ENCODE measurements at places on chromosomes 12 and 14. TPM values are rescaled to one million over a fixed set of nuclear protein-coding genes. Genes with fewer than 3 reads are reported as not detected.
A peak's percentile ranks its signal among the peaks of the same experiment; 100 is the strongest.

Gene CFAP54
- polyA plus RNA-seq, result 2.5 TPM

Gene TCL1B
- not detected for polyA plus RNA-seq

GRCh38 chr14:65211341-65211987, 109.1 kb upstream of the MAX start:
- no peak for DNase-seq

- no peak for DNase-seq
Measured at GRCh38 chr14:75484711-75485429, 37.4 kb upstream of the BATF start.

DNA sequence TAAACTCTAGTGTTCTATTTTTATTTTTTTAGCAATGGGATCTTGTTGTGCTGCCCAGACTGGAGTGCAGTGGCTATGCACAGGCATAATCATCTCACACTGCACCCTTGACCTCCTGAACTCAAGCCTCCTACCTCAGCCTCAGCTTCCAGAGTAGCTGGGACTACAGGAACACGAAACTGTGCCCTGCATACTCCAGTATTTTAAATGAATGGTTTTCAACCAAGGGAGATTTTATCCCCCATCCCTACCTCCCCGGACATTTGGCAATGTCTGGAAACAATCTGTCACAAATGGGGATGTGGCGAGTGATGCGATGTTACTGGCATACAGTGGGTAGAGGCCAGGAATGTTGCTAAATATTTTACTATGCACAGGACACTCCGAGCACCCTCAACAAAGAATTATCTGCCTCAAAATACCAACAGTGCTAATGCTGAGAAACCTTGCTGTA, 2.1 kb downstream of the CBX5 start:
- DNase-seq, result no peak

GRCh38 chr12:131352296-131352900, 358.5 kb upstream of the SFSWAP start:
- DNase-seq, result no peak

Gene KRT79
- not detected for polyA plus RNA-seq

Gene NELL2
- 33.8 TPM for polyA plus RNA-seq

Gene SLCO1A2
- 0.27 TPM for polyA plus RNA-seq

DNA sequence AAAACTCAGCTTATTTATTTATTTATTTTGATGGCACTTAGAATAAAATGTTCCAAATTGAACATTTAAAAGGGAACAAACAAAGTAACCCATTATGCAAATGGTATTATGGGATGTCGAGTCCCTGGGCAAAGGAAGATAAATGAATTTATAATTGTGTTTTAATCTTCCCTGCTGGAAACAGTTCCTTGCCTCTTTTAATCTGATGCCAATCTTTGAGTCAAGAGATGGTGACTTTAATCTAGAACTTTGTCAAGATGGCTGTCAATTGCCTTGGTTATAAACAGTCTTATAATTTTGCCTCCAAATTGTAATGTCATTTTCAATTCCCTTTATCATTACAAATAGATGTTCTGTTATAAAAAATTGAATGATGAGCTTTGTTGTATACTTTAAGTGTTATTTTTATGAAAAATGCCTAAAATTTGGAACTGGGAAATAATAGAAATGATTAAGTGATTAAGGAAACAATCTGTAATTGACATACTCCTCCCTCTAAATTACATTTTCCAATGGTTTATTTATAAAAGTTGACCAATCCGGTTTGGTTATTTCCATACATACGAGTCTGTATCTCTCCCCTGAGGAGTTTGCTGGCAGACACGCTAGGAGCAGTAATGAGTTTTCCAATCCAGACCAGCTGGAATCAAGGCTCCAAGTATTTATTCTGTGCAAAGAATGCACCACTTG, 134.9 kb upstream of the FRMD6 start:
- DNase-seq, result peak; percentile 87

GRCh38 chr14:80428671-80429070, 217.4 kb upstream of the DIO2 start:
- DNase-seq, result no peak

DNA sequence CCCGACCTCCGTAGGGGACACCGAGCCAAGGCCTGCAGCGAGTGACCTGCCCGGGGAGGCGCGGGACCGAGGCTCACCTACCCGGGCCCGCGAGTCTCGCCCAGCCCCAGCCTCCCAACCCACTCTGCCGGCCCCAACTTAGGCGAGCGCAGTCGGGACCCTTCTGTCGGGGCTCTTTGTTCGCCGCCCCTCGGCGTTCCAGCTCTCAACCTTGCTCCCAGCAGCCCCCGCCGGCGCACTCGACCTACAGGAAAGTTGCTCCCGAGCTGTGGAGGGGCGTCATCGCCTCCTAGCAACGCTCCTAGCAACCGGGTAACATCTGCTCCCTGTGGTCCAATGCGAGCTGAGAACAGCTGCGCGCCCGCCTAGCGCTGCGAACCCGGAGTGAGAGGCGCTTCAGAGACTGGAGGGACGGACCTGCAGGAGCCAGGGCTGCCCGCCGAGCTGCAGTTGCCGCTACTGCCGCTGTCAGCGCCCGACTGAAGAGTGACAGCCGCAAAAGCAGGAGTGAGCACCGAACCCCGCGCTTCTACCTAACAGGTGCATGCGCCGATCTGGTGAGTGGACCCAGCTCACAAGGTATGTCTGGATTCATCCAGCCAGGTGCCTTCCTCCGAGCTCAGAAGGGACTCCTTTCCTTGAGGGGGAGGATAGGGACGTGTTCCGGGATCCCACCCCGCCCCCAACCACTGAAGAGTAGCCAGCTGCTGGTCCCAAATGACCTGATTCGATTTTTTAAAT, 355.0 kb downstream of the SNAPC1 start:
- DNase-seq, result peak; percentile 86

Gene KRT4
- 1.3 TPM for polyA plus RNA-seq

Gene ESR2
- 2.1 TPM for polyA plus RNA-seq

Gene IFT43
- polyA plus RNA-seq, result 38.0 TPM

DNA sequence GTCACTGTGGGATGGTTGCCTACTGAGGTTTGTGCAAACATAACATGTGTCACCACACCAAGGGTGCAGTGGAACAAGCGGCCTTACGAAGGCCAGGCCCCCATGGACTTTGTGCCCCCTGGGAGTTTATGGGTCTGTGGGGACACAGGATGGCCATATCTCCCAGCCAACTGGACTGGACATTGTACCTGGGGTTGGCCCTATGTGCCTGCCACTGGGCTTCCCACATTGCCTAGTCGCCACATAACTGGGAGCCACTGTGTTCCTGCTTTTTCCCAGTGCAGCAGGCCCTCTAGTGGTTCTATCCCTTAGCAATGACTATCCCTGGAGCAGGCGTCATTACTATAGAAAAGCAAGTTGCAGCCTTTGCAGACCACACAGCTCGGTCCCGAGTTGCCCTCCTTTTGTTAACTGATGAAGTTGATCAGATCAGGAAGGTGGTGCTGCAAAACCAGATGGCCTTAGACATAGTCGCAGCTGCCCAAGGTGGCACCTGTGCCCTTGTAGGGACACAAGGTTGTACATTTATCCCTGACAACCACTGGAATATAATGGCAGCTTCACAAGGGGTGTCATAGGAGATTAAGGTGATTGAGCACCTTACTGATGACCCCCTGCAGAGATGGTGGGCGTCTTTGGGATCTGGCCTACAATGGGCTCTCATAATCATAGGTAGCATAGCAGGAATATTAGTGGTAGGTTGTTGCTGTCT, 15.2 kb upstream of the RNASE12 start:
- no peak for DNase-seq

Gene CABP1
- 2.2 TPM for polyA plus RNA-seq

GRCh38 chr14:65550779-65551643, 138.5 kb downstream of the FUT8 start:
- DNase-seq, result no peak

- DNase-seq, result no peak
Measured at GRCh38 chr14:103141117-103141796, 18.0 kb downstream of the TNFAIP2 start.

GRCh38 chr12:93722179-93722578, 45.0 kb downstream of the CRADD start:
- DNase-seq, result no peak

GRCh38 chr12:9344541-9344940, 136.3 kb upstream of the PZP start:
- DNase-seq, result no peak

Gene FSCB
- not detected for polyA plus RNA-seq

Gene GPR162
- polyA plus RNA-seq, result 12.1 TPM

Gene PIK3C2G
- polyA plus RNA-seq, result 21.4 TPM

GRCh38 chr14:54606631-54607133, 39.8 kb downstream of the SAMD4A start:
- no peak for DNase-seq

Gene NR1H4
- polyA plus RNA-seq, result 0.28 TPM

GRCh38 chr12:124411281-124411878, 116.5 kb downstream of the RFLNA start:
- DNase-seq, result no peak

- DNase-seq, result no peak
Measured at GRCh38 chr12:92208613-92209121, 63.0 kb upstream of the BTG1 start.

GRCh38 chr14:105507247-105507646, 16.2 kb downstream of the TEDC1 start:
- no peak for DNase-seq

GRCh38 chr14:94481468-94482131, 5.6 kb upstream of the SERPINA9 start:
- DNase-seq, result no peak

Gene ACACB
- polyA plus RNA-seq, result 13.7 TPM

Gene CPNE6
- not detected for polyA plus RNA-seq

DNA sequence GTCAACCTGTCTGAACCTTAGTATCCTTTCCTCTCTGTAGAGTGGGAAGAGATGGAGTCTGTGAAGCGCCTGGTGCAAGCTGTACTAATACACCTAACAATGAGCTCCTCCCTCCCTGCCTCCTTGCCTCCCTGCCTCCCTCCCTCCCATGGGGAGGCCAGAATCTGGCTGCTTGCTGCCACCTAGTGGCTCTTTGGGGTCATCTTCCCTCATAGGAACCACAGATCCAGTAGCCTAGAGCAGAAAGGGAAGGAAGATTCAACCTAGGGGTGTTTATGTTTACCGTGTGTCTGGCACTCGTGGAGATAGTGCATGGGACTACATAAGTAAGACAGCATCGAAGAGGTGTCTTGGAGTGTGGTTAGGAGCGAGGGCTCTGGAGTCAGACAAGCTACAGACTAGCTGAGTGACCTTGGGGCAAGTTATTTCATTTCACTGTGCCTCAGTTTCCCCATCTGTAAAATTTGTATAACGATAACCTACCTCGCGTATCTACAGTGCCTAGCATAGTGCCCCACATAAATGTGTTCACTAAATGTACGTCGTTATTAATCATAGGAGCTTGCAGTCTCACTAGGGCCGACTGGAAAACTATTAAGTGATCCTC, 35.5 kb upstream of the TSPAN9 start:
- no peak for DNase-seq

DNA sequence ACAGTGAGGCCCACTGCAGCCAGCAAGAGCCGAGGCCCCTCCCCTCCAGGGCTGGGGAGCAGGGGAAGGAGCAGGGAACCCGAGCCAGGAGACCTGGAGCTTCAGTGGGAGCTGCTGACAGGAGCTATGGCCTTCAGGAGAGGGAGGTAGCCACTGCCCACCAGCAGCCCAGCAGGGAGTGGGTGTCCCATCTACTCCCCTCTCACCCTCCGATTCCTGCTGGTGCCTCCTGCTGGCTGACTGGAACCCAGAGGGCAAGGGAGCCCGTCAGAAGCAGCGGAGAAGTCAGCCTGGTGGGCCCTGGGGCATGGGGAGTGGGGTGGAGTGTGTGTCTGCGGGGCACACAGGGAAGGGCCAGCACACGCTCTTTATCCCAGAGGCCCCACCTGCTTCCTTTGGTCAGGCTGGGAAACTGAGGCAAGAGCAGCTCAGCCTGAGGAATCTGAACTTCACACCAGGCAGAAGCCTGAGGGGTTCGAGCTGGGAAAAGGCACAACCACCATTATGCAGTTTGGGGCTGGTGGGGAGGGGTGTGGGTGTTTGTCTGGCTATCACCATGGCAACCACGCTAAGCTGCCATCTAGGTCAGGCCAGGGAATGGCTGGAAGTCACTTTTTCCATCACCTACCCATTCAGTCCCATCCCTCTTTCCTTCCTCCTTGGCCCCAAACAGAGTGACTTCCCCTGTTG, 36.8 kb upstream of the PLEKHG6 start:
- DNase-seq, result no peak

GRCh38 chr12:88549929-88550328, 30.3 kb downstream of the KITLG start:
- no peak for DNase-seq

DNA sequence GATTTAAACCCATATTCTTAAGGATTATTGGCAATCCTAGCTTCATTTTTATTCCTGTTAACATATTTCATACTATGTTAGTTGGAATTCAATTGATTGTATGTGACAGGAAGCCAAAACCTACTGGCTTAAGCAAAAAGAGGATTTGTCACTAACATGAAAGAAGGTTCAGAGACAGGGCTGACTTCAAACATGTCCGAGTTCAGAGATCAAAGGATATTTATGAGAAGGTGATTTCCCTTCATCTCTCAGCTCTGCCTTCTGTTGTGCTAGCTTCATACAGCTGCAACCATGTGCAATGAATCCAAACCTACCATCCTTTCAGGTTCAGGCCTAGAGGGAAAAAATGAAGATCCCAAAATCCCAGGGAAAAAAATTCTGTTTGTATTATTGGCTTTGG, 349.7 kb downstream of the ATP23 start:
- DNase-seq, result no peak

- peak; percentile 57 for DNase-seq
Measured at GRCh38 chr14:39102265-39102968, 618 bp downstream of the SEC23A start.

DNA sequence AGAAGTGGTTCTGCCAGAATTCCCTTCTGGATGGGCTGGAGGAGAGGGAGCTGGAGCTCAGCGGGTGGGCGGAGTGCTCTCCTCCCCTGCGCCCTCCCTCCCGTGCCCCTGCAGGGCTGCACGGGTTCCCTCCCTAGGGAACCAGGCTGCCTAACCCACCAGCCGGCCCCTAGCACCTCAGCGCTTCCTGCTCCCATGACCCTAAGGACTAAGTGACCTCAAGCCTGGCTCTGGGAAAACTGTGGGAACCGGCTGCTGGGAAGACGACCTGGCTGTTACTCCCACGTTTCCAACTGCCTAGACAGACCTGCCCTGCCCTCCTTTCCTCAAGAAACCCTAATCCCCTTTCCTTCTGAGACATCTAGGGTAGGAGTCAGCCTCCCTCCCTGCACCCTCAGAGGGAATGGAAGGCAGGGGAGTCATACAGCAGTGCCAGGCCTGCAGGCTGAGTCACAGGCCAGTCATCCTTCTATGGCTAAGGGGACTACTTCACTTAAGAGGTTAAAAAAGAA, 31.5 kb downstream of the SLC6A12 start:
- DNase-seq, result no peak

Gene MANSC4
- 0.69 TPM for polyA plus RNA-seq

Gene GATC
- 30.0 TPM for polyA plus RNA-seq

Measured in right lung (tissue), 10 donors.